ENCODE measurements at places on chromosomes 3 and 15.

DNA sequence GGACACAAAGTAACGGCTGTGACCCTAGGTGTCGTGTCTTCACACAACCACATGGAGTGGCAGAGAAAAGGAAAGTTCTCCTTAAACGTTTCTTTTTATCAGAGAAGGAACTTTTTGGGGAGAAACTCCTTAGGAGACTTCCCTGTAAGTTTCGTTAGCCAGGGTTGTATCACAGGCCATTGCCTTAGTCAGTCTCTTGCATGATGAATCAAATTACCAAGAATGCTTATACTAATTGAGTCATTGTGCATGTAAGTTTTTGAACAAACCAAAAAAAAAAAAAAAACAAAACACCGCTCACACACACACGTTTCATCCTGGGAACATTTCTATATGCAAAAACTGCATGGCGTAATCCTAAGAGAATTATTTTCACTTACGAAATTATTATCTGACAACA, 150.4 kb upstream of the SATB1 start:
- no peak for DNase-seq

DNA sequence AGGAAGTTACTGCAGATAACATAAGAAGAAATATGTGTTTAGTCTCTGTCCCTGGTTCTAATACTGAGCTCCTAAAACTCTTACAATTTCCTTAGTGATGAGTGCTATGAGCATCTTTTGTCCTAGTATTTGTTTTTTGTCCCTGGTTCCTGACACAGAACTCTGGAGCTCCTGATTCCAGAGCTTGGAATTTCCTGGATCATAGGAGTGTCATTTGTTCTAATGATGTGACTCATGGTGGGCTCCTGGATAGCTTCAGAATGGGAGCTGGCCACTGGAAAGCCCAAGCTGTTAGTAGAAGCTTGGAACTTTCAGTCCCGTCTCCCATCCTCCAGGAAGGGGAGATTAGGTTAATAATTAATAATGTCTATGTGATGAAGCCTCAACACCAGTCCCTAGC, 98.2 kb downstream of the CNTN6 start:
- DNase-seq = no peak

DNA sequence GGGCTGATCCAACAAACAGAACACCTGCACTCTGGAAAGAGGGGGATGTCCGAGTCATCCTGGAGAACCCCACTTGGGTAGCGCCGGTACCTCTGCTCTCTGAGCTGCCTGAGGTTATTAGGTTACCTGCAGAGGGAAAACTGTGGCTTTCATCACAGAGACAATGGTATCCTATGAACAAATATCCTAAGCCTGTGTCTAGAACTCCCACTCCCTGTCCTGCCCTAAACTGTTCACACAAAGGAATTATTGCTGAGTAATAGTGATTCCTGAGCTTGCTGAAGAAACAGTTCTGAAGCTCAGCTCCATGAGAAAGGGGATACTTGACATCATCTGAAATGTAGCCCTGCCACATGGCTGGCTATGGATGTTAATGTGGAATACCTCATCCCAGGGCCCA, 31.9 kb upstream of the WNT5A start:
- DNase-seq = no peak

DNA sequence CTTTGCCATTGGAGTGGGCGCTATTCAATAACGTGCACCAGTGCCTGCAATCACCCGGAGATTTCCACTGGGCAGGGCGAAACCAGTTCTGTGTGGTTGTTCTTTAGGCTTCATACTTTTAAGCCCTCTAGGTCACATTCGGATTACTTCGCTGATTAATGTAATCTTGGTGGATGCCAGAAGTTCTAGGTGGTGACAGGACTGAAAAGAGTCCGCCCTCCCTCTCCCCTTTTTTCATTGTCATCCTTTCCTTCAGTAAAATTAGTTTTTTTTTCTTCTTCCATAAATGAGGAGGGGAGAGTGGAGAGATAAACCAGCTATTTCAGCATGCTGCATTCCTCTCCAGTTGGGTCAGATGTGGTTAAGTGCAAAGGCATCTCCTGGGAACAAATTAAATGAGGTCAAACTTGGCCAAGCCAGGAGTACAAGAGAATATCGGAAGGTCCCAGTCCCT, 2.3 kb upstream of the SLC2A2 start:
- no peak for DNase-seq

- DNase-seq = no peak
Measured at GRCh38 chr15:57643826-57644225, 52.1 kb downstream of the MYZAP start.

- DNase-seq = no peak
Measured at GRCh38 chr3:101266071-101266470, 54.3 kb downstream of the IMPG2 start.

DNA sequence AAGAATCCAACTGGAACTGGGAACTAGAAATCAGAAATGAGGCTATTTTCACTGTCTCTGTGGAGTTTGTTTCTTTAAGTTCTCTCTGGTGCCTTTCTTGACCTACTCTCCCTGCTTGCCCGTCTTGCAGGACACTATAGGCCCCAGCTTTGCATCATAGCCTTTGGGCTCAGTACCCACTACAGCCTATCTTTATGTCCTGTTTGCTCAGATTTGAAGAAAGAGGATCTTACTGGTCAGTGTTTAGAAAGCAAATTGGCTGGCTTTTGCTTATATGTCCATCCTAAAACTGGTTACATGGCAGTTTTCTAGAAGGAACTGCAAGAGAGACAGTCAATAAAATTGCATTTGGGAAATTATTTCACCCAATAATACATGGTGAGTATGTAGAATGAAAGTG, 231.8 kb upstream of the TBL1XR1 start:
- DNase-seq = no peak

DNA sequence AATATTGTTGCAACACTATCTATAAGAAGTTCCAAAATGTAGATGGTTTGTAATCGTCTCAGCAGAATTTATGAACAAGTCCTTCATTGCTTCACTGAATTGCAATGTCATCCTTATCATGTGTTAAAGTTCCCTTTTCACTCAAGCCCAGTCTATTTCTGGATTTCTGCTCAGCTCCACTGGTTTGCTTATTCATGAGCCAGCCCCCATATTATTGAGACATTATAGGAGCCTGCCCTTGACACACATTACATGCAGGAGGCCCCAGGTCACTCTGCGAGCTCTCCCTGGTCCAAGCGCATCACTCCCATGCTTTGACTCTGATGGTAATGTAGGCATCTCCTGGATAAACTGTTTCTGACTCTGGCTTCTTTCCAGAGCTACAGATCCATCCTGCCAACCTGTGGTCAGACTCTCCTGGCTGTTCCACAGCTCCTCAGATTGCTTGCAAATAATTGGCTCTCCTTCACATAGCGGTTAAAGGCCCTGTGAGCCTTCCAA, 56.9 kb downstream of the ABTB1 start:
- no peak for DNase-seq

- DNase-seq = no peak
Measured at GRCh38 chr3:192860454-192860853, 57.2 kb downstream of the MB21D2 start.

GRCh38 chr3:127039719-127040118, 56.8 kb downstream of the PLXNA1 start:
- no peak for DNase-seq
